ENCODE measurements at places on chromosomes 6 and 20. TPM values are rescaled to one million over a fixed set of nuclear protein-coding genes. Genes with fewer than 3 reads are reported as not detected.

The PKIG gene
- 42.0 TPM for total RNA-seq

The TCF21 gene
- not detected for total RNA-seq

DNA sequence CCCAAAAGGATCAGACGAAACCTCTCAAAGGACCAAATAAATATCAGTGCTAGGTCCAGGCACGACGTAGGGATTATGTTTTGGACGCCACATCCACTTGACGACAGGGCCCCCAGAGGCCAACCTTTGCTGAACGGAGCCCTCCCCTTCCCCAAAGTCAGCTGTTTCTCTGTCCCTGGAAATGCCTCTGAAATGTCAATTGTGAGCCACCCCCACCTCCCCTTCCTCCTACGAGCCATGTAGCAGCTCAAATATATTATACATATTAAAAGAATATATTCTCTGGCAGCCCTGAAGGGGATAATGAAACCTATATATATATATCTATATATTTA is 39.6 kb upstream of the BLCAP start:
- DNase-seq = no peak
- peaks cover 5% of the 10 kb centered on the region for H3K27me3 ChIP-seq
- peak overlapping the region; percentile 63 for H3K4me3 ChIP-seq

The SPATA25 gene
- 1.2 TPM for total RNA-seq

GRCh38 chr20:11981366-11981947 is 63.8 kb downstream of the BTBD3 start:
- H3K4me1 ChIP-seq = no peaks in the 10 kb centered on the region
- H3K36me3 ChIP-seq = no peaks in the 10 kb centered on the region
- H3K27ac ChIP-seq = no peak overlapping the region

- H3K36me3 ChIP-seq = no peaks in the 10 kb centered on the region
- H3K27me3 ChIP-seq = peaks cover 2% of the 10 kb centered on the region
- peak overlapping the region; percentile 38 for H3K4me3 ChIP-seq
- no peak overlapping the region for H3K27ac ChIP-seq
- no peak for DNase-seq
Measured at GRCh38 chr20:36607586-36608387, 2.2 kb downstream of the RAB5IF start.

DNA sequence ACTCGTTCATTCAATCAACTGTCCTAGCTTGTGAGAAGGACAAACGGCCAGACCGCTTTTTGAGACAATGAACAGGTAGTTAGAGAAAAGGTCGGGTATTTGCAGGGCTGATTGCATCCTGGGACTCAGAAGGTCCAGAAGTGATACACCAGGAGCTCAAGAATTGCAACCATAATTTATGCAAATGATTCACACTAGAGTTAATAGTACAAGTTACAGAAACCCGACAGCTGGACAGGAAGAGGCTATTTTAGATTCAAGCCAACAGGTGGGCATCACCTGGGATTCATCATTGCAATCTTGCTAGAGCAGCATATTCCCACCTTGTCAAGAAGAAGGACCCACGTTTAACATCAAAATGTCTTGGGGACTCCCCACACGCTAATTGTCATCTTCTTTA is 83.5 kb downstream of the TNFAIP3 start:
- H3K27ac ChIP-seq = no peak overlapping the region
- DNase-seq = no peak
- no peaks in the 10 kb centered on the region for H3K4me1 ChIP-seq
- peaks cover 6% of the 10 kb centered on the region for H3K36me3 ChIP-seq
- no peak overlapping the region for H3K4me3 ChIP-seq

- no peak overlapping the region for H3K27ac ChIP-seq
- no peak overlapping the region for H3K4me3 ChIP-seq
- no peaks in the 10 kb centered on the region for H3K36me3 ChIP-seq
- no peaks in the 10 kb centered on the region for H3K27me3 ChIP-seq
- no peaks in the 10 kb centered on the region for H3K4me1 ChIP-seq
Measured at GRCh38 chr20:6828794-6829423, 61.4 kb downstream of the BMP2 start.

The HMGN3 gene
- 43.0 TPM for total RNA-seq

The NTSR1 gene
- total RNA-seq = 4.0 TPM

GRCh38 chr6:33314515-33314942 is 651 bp upstream of the TAPBP start:
- H3K36me3 ChIP-seq = no peaks in the 10 kb centered on the region
- H3K27ac ChIP-seq = no peak overlapping the region
- H3K4me3 ChIP-seq = peak overlapping the region; percentile 73
- DNase-seq = no peak

The FAM50B gene
- 3.6 TPM for total RNA-seq

The NMBR gene
- not detected for total RNA-seq

- DNase-seq = no peak
- peaks cover 15% of the 10 kb centered on the region for H3K36me3 ChIP-seq
- H3K4me3 ChIP-seq = no peak overlapping the region
- peaks cover 1% of the 10 kb centered on the region for H3K27me3 ChIP-seq
- H3K27ac ChIP-seq = peak overlapping the region; percentile 78
Measured at GRCh38 chr6:105346052-105346451, 56.8 kb downstream of the PREP start.

- H3K27ac ChIP-seq = no peak overlapping the region
- no peaks in the 10 kb centered on the region for H3K27me3 ChIP-seq
- DNase-seq = no peak
- H3K4me1 ChIP-seq = peaks cover 37% of the 10 kb centered on the region
Measured at GRCh38 chr6:90139272-90139817, 157.3 kb downstream of the BACH2 start.

GRCh38 chr6:20221421-20221820 is 9.2 kb upstream of the MBOAT1 start:
- H3K27me3 ChIP-seq = no peaks in the 10 kb centered on the region
- no peak overlapping the region for H3K4me3 ChIP-seq
- DNase-seq = no peak
- H3K27ac ChIP-seq = no peak overlapping the region
- no peaks in the 10 kb centered on the region for H3K36me3 ChIP-seq
- H3K4me1 ChIP-seq = no peaks in the 10 kb centered on the region

GRCh38 chr6:156794546-156795354 is 17.6 kb downstream of the ARID1B start:
- H3K27ac ChIP-seq = peak overlapping the region; percentile 50
- H3K4me1 ChIP-seq = peaks cover 59% of the 10 kb centered on the region
- peak overlapping the region; percentile 44 for H3K4me3 ChIP-seq

The PTGIS gene
- 0.12 TPM for total RNA-seq

DNA sequence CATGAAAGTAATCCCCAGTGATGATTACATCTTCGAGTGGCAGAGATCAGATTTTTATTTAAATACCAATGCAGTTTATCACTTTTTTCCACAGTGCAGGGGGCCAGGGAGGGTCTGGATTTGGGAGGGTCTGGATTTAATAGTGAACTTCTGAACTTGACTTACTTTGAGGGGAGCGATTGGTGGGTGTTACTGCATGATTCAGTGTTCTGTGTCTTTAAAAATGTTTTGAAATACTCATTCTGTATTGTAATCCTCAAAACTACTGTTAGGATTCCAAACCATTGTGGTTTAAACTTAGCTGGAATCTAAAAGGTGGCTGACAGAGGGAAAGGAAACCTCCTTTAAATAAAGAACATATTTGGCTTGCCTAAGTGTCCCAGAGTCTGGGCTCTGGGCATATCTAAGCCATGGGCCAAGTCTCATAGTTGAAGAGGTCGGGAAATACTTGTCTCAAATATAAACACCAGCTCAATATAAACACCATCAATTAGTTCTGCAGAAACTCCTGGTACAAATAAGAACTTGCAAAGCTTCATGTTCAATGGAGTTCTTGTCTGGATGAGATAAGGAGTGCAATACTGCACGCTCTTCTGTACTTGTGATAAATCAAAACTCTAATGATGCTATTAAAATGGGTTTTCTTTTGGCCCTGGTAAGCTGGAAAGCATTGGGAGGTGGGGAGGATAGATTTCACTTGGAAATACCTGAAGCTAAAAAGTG is 14.4 kb downstream of the JARID2 start:
- DNase-seq = no peak
- H3K4me3 ChIP-seq = no peak overlapping the region
- H3K36me3 ChIP-seq = no peaks in the 10 kb centered on the region
- no peak overlapping the region for H3K27ac ChIP-seq
- H3K4me1 ChIP-seq = peaks cover 60% of the 10 kb centered on the region

DNA sequence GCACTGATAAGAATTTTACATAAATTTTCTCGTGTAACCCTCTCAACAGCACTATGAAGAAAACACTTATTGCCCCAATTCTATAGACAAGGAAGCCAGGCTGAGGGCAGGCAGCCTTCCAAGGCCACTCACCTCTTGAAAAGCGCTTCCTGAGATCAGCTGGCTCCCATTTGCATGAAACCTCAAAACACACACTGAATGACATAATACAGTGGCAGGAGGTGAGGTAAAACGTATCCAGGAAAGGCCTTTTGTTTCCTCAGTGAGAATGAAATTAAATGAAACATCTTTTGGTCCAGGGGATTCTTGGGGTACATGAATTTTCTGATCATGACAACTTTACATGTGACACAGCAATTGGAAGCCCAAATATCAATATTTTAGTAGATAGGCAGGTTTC is 112.5 kb downstream of the WDR27 start:
- no peaks in the 10 kb centered on the region for H3K36me3 ChIP-seq
- H3K27me3 ChIP-seq = no peaks in the 10 kb centered on the region
- H3K27ac ChIP-seq = no peak overlapping the region
- no peak for DNase-seq
- H3K4me1 ChIP-seq = no peaks in the 10 kb centered on the region

GRCh38 chr6:40611912-40612311 is 24.7 kb upstream of the LRFN2 start:
- H3K27ac ChIP-seq = no peak overlapping the region
- H3K4me1 ChIP-seq = peaks cover 5% of the 10 kb centered on the region
- no peak overlapping the region for H3K4me3 ChIP-seq
- peaks cover 5% of the 10 kb centered on the region for H3K36me3 ChIP-seq
- peaks cover 4% of the 10 kb centered on the region for H3K27me3 ChIP-seq

DNA sequence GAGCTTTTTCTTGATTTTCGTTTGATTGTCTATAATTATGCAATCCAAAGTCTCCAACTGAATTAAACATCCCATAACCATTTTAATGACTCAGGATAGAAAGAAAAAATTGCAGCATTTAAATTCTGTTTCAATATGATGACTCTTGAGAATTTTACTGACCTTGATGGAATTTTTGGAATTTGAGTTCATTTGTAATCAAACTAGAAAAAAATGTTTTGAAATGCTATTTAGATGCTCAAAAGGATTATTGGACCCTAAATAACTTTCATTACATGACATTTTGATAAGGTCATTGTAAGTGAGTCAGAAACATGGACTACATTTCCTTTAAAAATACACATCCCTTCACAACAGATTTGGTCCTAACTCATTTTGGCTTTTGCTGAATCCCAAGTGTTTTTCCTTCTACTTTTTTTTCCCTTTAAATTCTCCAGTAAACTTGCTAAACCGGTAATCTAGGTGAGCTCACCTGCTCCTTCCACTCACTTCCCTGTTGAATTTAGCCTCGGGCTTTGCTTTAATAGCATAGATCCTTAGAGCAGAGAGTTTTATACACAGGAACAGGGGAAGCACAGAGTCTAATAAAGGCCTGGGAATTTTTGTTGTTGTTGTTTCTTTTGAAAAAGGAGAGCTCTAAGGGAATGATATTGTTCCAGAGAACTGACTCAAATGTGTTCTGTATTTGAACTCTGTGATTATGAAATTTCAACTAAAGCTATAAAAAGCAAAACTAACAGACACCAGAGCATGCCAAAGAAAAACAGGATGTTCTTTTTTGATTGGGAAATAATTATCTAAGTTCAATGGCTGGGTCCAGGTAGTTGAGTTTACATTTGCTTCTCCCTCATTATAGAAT is 1088.2 kb upstream of the CITED2 start:
- no peak overlapping the region for H3K27ac ChIP-seq
- DNase-seq = no peak
- H3K4me1 ChIP-seq = no peaks in the 10 kb centered on the region
- H3K36me3 ChIP-seq = no peaks in the 10 kb centered on the region

- H3K36me3 ChIP-seq = peaks cover under 1% of the 10 kb centered on the region
- peaks cover 2% of the 10 kb centered on the region for H3K4me1 ChIP-seq
- DNase-seq = no peak
- H3K27me3 ChIP-seq = peaks cover 3% of the 10 kb centered on the region
- no peak overlapping the region for H3K27ac ChIP-seq
Measured at GRCh38 chr6:150046943-150047342, 21.6 kb upstream of the RAET1L start.

The PLN gene
- not detected for total RNA-seq

The LAMP5 gene
- total RNA-seq = not detected

DNA sequence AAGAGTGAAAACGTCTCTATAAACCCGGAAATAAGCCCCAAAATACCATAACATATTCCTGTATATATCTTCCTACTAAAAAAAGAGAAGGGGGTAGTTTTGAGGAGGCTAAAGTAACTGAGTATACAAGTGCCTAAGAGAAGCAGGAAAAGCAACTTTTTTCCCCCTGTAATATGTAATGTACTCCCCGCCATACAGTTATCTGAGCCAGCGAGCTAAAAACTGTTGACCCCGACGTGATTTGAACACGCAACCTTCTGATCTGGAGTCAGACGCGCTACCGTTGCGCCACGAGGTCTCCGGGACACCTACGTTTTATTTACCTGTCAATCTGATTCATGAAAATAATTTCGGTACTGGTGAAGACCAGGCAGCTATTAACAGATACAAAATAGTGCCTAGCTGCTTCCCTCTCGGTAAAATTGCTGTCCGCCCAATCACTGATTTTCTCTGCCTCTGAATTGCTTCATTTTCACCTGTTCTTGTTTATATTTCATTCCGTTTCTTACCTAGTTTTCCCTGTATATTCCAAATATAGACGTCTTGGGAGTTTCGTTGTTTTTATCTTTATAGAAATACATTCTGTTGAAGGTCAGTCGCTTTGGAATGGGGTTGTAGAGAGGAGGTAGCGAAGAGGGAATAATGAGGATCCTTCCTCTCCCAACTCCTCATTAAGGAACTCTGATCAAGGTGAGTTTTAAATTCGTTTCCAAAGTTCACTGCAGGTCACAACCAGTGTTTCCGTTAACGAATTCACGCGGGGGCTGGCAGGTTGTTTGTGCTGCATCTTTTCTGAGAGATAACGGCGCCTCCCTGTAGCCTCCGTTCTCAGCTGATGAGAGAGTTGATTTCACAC is 33.6 kb upstream of the BTN3A2 start:
- peaks cover 6% of the 10 kb centered on the region for H3K4me1 ChIP-seq
- H3K4me3 ChIP-seq = peak overlapping the region; percentile 88
- peak overlapping the region; percentile 3 for H3K27ac ChIP-seq

DNA sequence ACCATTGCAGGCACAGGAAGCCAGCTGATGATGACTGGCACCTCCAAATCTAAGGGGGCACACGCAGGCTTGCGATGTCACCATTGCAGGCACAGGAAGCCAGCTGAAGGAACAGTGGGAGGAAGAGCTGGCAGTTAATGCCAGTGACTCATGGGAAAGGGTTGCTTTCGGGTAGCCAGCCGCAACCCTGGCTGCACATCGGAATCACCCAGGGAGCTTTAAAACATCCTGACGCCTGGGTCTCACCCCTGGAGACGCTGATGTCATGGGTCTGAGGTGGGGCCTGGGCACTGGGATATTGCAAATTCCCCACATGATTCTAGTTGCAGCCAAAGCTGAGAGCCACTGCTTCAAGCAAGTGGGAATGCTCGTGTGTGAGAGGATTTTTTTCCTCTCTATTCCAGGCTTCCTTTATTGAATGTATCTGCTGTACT is 16.1 kb upstream of the CCN6 start:
- no peak overlapping the region for H3K27ac ChIP-seq
- peaks cover 16% of the 10 kb centered on the region for H3K4me1 ChIP-seq
- no peak overlapping the region for H3K4me3 ChIP-seq
- H3K36me3 ChIP-seq = no peaks in the 10 kb centered on the region

The GSTA4 gene
- total RNA-seq = 81.1 TPM

- H3K27me3 ChIP-seq = no peaks in the 10 kb centered on the region
- no peak overlapping the region for H3K4me3 ChIP-seq
- no peaks in the 10 kb centered on the region for H3K4me1 ChIP-seq
- peaks cover 4% of the 10 kb centered on the region for H3K36me3 ChIP-seq
- DNase-seq = no peak
- no peak overlapping the region for H3K27ac ChIP-seq
Measured at GRCh38 chr6:74964871-74965441, 240.9 kb downstream of the COL12A1 start.
